ENCODE measurements at places on chromosomes 2 and 18. TPM values are rescaled to one million over a fixed set of nuclear protein-coding genes. Genes with fewer than 3 reads are reported as not detected.

DNA sequence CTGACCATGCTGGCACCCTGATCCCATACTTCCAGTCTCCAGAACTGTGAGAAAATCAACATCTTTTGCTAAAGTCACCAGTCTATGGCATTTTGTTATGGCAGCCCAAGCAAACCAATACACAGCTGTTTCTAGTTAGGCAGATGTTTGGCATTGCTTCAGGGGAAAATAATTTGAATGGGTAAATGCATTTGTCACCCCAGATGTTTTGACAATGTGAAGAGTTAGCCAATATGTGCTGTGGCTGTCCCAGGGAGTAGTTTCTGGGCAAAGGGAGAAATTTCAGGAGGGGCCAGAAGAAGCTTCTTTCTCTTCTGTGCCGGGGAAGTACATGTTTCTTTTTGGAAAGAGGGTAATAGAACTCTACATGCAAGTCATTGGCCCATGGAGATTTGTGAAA lies 619.0 kb downstream of the SLC4A3 start:
- DNase-seq, result no peak

GRCh38 chr2:205776720-205777119 lies 94.4 kb downstream of the NRP2 start:
- DNase-seq, result no peak

GRCh38 chr2:216855079-216855478 lies 4.8 kb downstream of the TNP1 start:
- DNase-seq, result no peak

DNA sequence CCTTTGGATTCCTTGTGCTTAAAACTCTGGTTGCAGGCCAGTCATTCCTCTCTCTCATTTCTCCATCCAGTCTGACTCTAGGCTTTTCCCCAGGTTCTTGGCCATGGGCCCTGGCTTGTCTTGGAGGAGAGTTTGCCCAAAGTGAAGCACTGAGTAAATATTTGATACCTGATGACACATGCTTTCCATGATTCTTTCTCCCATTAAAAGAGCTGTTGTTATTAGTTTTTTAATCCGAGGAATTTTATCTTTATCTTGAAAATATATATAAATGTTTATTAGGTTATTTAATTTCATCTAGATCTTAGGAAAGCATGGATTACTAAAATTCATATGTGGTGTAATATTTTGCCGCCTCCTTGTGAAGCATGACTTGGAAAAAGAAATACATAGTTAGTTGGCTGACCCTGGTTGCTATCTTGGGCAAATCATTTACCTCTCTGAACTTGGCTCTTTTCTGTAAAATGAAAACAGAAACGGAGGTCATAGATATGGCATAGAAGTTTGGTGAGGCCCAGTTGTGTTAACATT lies 650.1 kb downstream of the SLC4A3 start:
- peak; percentile 69 for DNase-seq

DNA sequence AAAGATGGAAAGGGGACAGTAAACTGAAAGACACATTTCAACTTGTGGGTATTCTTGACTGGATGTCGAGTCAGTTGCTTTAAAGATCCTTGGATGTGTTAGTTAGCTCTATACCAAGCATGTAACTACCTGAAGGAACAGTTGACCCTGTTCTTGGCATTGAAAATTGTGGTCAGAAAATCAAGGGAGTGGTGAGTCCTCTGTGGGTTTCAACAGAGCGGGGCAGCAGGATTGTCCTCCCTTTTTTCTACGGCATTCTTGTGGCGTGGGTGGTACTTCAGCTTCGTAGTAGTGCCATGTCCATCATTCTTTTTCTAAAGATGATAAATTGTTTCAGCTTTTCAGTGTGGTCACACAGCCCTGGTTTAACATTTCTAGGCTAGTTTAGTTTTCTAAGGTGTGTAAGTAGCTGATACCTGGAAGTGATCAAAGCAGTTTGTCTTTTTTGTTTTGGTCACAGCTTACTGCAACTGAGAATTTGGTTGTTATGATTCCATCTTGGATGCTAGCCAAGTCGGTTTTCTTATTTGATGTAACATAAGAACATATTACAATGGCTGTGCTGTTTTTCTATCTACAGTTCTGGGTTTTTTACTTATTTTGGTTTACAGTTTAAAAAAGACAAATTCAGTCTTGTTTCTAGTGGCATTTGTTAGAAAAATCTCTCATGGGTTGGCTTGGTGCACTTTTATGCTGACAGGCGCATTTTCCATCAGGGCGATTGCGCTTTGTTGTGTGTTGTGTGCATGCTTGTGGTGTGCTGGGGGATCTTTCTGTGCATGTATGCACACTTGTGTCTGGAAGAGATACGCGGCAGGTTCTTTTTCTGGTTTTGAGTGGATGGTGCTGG lies 84.7 kb downstream of the ZNF407 start:
- DNase-seq, result no peak

DNA sequence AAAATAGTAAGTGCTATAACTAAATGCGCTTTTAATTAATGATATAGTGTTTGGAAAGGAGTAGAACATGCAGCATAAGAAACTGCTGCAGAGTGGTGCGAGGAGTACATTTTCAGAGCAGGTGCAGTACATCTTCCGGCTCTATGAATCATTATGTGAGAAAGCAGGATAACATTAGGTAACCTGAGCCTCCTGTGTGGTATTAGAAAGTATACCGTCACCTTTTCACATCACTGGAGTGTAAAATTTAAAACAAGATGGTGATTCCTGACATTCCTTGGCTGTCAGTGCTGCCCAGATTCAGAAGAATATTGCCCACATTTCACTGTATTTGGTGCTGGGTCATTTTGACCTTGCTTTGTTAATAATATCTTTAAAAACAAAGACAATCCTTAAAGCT lies 7.8 kb upstream of the DYNC2LI1 start:
- no peak for DNase-seq

DNA sequence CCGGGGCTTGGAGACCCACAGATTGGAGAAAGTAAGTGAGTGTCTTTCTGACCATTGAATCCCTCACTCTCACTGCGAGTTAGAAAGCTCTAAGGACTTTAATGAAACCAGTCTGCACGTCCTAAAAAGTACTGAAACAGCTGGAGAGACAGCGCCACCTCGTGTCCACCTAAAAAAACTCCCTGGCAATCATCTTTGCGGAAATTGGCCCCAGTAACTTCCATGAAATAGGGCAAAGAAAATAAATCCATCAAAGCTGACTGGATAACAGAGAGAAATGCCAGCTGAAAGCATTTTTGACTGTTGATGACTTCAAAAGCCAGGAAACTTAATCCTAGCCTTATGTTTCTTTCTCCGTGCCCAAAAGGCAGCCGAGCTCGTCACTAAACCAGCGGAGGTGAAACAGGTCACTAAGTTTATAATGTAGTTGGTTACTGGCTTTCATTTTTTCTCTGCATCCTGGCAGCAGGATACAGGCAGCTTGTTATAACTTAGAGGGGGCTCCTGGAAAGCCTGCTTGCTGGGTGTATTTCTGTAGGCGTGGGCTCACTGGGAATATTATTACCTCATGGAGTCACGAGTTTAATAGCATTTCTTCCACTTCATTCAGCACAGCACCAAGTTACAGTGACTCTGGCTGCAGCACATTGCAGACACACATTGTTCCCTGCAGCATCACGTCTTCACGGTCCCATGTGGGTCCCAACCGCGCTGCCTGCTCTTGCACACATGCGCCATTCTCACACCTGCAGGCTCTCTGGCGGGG lies 266.5 kb downstream of the HRH4 start:
- DNase-seq, result peak; percentile 48

- no peak for DNase-seq
These were observed 41.7 kb downstream of the SH3BP4 start for GRCh38 chr2:234993541-234993981.

- no peak for DNase-seq
These were observed at the start of gene TFCP2L1 for GRCh38 chr2:121284463-121285449. TSS of gene TFCP2L1 (minus strand) at chr2:121285202. CDS start at chr2:121285109, 93 bp downstream.

DNA sequence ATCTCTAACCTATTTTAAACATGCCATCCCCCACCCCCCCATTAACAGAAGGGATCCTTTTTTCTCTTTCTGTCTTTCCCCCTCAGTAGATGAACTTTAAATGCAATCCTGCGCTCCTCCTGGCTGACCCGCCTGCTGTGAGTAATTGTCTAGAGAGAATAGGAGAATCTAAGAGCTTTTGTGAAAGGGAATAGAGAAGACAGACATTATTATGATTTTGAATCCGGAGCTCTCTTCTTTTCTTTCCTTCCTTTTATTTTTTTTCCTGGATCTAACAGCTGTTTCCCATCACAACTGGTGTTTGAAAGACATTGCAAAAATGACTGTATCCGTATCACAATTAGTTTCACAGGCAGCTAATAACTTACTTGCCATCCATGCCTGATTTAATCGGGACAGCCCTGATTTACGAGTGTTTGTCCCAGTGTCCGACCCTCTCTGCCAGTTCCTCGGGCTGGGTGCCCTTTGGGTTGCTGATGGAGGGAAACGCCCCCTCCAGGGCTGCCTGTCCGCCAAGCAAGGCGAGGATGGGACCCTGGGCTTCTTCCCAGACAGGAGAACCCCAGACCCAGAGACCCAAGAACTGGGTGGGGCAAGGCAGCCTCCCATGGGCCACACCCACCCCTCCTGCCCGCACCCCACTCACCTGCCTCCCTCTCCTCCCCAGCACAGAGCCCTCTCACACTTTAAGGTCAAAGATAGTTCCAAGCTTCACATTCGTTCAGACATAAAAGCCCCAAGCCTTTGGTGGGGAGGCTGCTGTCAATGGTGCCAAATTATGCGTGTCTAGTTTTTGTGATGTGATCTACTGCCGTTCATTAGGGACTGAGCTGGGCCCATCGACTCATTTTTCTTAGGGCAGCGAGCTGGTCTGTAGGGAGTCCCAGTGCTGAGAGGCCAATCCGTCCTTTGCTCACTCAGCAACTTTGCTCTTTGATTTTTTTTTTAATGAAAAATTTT lies 231.7 kb downstream of the ZNF516 start:
- DNase-seq, result no peak

GRCh38 chr2:111155610-111156009 lies 34.9 kb downstream of the BCL2L11 start:
- no peak for DNase-seq

DNA sequence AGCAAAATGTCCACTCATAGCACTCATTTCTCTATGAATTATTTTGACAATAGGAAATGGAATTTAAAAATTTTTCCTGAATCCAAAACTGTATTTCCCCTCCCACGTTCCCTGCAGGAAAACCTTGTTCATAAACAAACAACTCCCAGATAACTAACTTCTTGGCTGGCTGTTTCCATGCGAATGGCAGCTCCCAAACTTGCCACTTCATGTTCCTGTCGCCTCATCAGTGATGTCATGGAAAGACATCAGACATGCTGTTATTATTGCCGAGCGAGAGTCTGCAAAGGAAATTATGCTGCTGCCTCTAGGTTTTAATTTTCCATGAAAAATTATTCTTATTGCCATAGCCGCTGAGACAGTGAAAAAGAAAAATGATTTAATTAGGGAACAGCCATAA lies 117.0 kb upstream of the RIOK3 start:
- no peak for DNase-seq

DNA sequence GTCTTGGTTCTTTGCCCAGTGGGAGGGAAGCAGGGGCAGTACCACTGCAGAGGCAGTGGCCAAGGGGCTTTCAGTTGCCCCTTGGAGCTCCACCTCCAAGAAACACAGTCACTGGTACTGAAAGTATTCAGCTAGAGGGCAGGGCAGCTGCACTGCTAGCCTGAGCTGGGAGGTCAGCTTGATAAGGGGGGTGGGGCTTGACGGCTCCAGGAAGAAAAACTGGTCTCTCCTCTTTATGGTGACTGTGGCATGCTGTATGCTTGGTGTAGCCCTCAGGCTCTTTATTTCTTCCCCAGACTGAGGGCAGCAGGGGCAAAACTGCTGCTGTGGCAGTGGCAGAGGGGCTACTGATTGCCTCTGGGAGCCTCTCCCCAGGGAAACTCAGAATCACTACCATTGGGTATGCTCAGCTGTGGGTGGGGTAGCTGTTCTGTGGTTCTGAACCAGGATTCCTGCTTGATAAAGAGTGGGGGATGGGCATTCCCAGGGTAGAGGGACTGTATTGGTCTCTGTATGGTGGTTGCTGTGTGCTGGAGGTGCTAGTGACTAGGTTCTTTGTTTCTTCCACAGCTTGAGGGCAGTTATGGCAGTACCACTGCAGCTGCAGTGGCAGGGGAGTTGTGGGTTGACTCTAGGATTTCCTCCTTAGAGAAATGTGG lies 134.6 kb upstream of the SCN7A start:
- no peak for DNase-seq

DNA sequence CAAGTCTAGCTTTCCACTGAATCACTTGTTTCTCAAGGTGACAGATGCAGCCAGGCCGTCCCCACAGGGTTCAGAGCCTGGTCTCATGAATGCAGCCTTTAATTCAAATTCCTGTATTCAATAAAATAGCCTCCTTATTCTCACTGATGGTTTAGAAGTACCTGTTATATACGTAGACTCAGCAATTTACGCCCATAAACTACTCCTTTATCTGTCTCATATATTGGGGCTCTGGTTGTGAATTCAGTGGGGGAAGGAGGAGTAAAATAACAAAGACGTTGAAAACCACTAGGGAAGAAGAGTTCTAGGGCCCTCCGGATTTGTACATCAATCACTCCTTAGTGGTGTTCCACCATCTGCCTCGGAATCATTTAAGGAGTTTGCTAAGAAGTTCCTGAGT lies 1.7 kb downstream of the OBSL1 start:
- DNase-seq, result no peak

- DNase-seq, result no peak
These were observed 214.5 kb upstream of the SALL3 start for GRCh38 chr18:78765142-78765541.

GRCh38 chr2:8573942-8574195 lies 108.0 kb upstream of the ID2 start:
- no peak for DNase-seq

- DNase-seq, result no peak
These were observed 799 bp upstream of the KIF1A start for GRCh38 chr2:240820607-240821428.

GRCh38 chr2:179031731-179032408 lies 18.1 kb downstream of the CCDC141 start:
- no peak for DNase-seq

DNA sequence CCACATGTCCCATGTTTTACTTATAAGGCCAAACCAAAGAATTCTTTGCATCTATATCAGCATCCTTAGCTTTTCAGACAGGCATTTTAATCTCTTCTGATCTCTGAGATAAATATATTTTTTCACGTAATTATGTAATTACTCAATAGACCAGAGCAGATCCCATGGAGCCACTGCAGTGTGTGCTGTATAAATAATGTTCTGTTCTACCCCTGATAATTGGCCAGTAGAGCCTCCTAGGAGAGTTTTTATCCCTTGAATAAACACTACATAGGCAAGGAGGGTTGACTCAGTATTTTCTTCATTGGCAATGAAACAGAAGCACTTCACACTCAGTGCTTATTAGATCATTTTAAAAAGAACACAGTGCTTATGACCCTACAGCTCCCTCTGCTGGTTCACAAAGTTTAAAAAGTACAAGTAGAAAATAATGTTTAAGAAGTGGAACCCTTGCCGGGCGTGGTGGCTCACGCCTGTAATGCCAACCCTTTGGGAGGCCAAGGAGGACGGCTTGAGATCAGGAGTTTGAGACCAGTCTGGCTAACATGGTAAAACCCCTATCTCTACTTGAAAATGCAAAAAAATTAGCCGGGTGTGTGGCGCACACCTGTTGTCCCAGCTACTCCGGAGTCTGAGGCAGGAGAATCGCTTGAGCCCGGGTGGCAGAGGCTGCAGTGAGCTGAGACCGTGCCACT lies 91.9 kb downstream of the PPP1R1C start:
- DNase-seq, result no peak

Gene GALNT13
- total RNA-seq, result not detected

Gene MTLN
- total RNA-seq, result 193 TPM

Gene UGT1A8
- total RNA-seq, result not detected

Gene BOK
- 3.8 TPM for total RNA-seq

Gene PLA2R1
- total RNA-seq, result 3.0 TPM

Gene OST4
- total RNA-seq, result 393 TPM

Gene KCNJ13
- total RNA-seq, result not detected

Gene PKP4
- 49.6 TPM for total RNA-seq

Gene ECEL1
- total RNA-seq, result not detected

Gene LIPG
- 0.19 TPM for total RNA-seq

Gene RGPD4
- total RNA-seq, result 0.11 TPM

Gene SLC4A5
- total RNA-seq, result 1.3 TPM

Measured in Right ventricle myocardium superior (tissue), 1 donor.